ENCODE measurements at places on chromosomes 1 and 21. TPM values are rescaled to one million over a fixed set of nuclear protein-coding genes. Genes with fewer than 3 reads are reported as not detected.

- no peak for DNase-seq
These were observed 1237.2 kb downstream of the PLA2G4A start for GRCh38 chr1:188065917-188066316.

EXTL1 gene
- total RNA-seq = 0.17 TPM

DNA sequence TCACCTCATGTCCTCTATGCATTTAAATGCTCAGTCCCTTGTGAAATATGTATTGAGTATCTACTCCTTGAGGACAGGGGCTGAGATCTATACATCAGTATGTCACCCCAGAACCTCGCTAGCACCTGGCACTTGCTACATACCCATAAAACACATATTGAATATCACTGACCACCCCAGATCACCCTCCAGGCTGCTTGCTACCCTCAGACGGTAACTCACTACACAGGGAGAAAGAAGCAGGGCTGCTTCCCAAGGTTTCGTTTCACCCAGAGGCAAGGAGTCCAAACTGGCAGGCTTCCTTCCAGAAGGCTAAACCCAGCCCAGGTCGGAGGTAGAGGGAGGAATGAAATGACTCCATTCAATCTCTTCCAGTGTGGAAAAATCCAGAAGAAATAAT lies 8.5 kb downstream of the INKA2 start:
- DNase-seq = no peak

GRCh38 chr1:1245178-1245816 lies 1.2 kb downstream of the C1QTNF12 start:
- DNase-seq = no peak

Measured in hepatocyte (in vitro differentiated cells).